Mammary epithelial cell (primary cell): ENCODE measurements at places on chromosomes 4 and X.
A peak's percentile ranks its signal among the peaks of the same experiment; 100 is the strongest.

- DNase-seq, result no peak
Measured at GRCh38 chr4:18571301-18571761, 549.8 kb upstream of the LCORL start.

GRCh38 chr4:52299120-52299519 lies 248.0 kb downstream of the SPATA18 start:
- peak; percentile 61 for DNase-seq

GRCh38 chrX:72540318-72540717 lies 32.3 kb downstream of the HDAC8 start:
- no peak for DNase-seq

- no peak for DNase-seq
Measured at GRCh38 chr4:120065974-120066516, 603 bp downstream of the MAD2L1 start.

DNA sequence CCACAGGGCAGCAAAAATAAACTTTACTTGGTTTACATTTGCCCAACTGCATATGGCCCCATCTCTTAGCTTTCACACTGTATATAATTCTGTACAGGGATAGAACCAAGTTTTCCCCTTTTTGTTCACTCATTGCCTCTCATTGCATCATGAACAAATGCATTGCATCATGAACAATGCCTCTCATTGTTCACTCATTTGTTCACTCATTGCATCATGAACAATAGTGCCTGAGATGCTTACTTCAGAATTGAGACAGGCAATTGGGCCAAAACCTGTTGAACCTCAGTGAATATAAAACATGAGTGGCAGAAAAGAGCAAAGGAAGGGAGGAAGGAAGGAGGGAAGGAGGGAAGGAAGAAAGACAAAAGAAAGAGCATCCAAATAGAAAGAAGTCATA lies 98.2 kb downstream of the SOWAHB start:
- no peak for DNase-seq

GRCh38 chrX:109856974-109857373 lies 123.9 kb upstream of the ACSL4 start:
- no peak for DNase-seq

GRCh38 chrX:23978491-23978890 lies 48.5 kb downstream of the KLHL15 start:
- DNase-seq, result no peak

DNA sequence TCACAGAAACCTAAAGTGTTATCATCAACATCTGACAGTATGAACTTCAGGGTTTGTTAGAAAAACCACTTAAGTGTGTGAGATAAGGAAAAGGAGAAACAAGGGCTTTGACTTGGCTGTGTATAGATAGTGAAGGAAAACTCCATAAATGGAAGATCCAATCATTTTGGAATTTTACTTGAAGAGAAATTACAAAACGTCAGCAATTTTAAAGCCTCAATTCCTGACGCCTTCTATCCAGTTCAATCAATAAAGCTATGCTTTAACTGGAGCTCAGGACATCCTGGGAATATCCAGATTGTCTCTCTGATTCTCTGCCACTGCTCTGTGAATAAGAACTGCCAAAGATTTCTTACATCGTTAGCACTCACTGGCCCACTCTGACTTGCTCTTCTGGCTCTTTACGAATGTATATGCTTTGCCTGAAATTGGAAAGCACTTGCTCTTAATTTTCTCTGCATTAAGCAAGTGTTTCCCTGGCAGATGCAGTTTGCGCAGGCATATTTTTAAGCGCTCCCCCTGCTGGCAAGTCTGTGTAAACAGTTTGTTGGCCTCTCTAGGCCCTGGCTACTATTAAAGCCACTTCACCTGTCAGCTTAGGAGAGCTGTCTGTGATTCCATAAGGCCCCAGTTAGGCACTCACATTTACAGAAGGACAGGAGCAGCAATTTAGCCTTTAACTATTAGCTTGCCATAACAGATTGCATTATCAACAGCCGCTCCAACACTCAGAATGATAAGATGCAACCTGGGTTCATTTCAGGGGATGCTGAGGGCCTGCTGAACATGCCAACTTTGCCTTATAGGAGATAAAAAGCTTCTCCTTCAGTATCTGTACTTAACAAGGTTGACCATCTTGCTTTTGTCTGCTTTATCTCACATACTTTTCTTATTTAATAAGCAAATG lies 251.4 kb upstream of the DDX53 start:
- DNase-seq, result peak; percentile 25

- DNase-seq, result peak; percentile 52
Measured at GRCh38 chr4:47553329-47554125, 68.5 kb downstream of the ATP10D start.
